Activated T-helper 17 cell treated with anti-CD3 and anti-CD28 coated beads, Interleukin-2, amount 50 U/mL, for 72 hours (primary cell): ENCODE measurements at places on chromosomes 12 and 14. TPM values are rescaled to one million over a fixed set of nuclear protein-coding genes. Genes with fewer than 3 reads are reported as not detected.

DNA sequence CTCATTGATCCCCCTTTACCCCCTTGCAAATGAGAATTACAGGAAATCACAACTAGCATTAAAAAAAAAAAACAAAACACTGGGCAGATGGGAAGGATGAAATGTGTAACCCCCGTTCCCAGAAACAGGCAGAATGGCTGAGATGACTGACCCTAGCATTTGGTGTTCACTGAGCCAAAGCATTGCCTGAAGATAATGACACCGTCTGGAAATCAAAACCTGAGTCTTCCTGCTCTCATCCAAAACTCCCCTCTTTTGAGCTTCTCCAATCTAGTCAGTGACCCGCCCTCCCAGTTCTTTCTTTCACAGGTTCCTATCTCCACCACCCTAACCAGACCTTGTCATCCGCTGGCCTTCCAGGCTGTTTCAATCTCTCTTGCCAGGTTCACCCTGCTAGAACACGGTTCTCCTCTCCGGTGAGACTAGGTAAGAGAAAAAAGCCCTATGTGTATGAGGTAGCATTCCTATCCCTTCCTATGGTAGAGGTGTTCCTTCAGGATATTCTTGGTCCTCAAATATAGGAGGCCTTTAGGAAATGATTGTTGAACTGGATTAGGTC is 21.3 kb downstream of the SUSD6 start:
- ATAC-seq: no peak

GRCh38 chr12:58081488-58081887 is 140.1 kb downstream of the ATP23 start:
- no peak for ATAC-seq

- peak; percentile 67 for ATAC-seq
Measured at GRCh38 chr14:56491299-56492285, 88.0 kb upstream of the TMEM260 start.

- ATAC-seq: no peak
Measured at GRCh38 chr14:25003537-25003936, 46.4 kb downstream of the STXBP6 start.

DNA sequence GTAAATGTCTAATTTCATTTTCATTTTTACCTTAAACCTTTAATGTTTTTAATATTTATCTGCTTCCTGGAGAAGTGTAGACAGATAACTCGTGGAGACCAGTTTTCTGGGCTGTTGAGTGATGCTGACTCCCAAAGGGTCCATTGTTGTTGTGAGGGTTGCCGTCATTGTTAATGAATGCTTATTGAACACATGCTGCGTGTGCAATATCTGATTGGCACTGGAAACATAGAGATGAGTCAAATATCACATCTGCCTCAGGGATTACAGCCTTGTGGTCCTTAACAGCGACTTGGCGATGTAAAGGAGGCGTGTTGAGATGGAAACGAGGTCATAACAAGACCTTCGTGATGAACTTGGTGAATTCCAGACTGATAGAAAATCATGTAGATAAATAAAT is 85.9 kb downstream of the FBXW8 start:
- no peak for ATAC-seq

DNA sequence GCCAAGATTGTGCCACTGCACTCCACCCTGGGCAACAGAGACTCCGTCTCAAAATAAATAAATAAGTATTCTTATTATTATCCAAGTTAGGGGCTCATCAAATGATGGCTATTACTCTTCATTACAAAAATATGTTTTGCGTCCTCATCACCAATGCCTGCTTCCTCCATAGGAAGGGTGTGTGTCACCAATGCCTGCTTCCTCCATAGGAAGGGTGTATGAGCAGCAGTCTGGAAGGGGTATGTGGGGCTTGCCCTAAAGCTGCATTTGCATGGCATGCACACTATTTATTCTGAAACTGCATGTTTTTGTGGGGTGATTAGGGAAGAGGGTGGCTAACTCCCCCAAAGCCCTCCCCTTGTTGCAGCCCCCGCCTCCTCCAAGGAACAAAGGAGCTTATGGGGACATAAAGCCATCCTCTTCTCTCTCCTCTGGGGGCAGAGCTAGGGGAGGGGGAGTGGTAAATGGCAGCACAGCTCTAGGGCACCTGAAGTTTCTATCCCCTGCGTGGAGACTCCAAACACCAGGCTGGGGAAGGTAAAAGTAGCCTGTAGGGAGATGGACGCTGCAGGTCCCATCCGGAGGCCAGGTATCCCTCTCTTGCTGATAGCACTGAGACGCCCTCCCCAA is 1.3 kb downstream of the CAMKK2 start:
- no peak for ATAC-seq

DNA sequence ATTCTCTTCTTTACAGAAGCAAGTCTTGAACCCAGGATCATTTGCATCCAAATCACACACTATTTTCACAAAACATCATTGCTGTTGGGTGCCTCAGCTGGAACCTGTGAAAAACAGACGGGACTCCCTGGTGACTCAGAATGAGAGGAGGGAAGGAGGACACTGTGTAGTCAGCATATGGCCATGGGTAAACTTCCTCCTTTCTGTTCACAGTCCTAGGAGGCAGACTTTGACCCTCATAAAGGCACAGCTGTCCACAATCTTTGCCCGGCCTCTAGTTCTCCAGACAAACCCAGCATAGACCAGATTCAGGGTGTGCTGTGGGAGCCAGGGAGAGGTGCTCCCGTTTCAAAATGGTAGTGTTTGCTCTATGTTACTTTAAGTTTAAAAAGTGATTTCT is 62.0 kb downstream of the DYRK2 start:
- peak; percentile 42 for ATAC-seq

- ATAC-seq: no peak
Measured at GRCh38 chr14:77199590-77199989, 18.0 kb downstream of the TMEM63C start.

DNA sequence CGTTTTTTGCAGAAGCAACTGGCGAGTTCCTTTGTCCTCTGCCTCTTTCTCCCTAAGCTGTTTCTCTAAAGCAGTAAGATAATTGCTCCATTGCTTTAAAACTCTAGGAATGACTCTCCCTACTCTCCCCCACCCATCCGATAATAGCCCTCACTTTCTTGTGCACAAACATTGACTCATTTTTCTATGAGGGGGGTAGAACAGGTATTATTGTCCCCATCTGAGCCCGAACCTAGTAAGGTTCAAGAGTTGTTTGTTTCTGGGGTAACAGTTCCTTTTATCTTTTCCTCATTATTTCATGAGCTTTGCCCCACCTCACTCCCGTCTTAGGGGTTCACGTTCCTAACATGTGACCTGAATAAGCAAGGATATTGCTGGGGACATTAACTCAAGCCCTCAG is 190.6 kb downstream of the EMP1 start:
- ATAC-seq: no peak

GRCh38 chr14:57871459-57872080 is 5.7 kb upstream of the SLC35F4 start:
- ATAC-seq: peak; percentile 48

- ATAC-seq: peak; percentile 96
Measured at GRCh38 chr14:73612339-73613045, at the start of gene ACOT6. ACOT6 (plus strand) TSS chr14:73612517; CDS start chr14:73612572, 55 bp downstream.

DNA sequence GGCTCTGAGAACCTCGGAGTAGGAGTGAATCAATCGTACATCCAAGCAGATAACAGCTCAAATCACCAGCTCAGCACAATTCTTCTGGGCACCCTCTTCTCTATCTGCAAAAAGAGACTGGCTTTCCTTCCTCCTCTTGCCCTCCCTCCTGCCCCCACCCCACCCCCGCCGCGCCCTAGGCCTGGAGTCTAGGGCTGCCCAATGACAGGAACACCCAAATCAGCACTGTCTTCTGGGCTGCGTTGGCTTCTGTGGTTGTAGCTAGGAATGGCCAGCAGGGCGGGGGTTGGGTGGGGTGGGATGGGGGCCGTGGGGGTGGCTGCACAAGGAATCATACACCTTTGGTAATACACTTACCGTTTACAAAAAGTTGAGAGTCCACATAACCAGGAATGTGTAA is 28.0 kb upstream of the TMCC3 start:
- no peak for ATAC-seq

DNA sequence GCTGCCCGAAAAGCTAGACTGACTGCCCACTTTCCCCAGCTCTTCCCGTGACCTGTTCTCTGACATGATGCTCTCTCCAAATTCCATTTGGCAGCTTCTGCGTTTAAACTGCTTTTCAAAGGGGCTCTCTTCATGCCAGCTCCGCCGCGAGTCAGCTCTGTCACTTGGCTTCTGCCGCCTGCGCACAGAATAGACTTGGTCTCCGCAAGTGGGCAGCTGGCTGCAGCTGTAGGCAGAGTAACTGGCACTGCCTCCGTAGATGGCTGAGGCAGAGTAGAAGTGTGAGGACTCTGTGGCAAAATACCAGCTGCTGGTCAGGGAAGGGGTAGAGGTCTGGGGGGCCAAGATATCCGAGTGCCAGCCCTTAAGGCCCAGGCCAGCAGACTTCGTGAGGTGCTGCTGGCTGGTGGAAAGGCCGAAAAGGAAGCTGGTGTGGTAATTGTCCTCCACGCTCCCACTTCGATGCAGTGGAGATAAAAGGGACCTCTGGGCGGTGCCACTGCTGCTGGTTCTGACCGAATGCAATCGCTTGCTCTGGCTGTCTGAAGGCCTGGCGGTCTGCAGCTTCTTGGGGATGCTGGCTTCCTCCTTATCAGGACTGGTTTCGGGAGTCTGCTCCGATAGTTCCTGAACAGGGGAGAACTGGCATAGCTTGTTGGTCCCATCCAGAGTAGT is 85.7 kb downstream of the DUSP16 start:
- no peak for ATAC-seq

DNA sequence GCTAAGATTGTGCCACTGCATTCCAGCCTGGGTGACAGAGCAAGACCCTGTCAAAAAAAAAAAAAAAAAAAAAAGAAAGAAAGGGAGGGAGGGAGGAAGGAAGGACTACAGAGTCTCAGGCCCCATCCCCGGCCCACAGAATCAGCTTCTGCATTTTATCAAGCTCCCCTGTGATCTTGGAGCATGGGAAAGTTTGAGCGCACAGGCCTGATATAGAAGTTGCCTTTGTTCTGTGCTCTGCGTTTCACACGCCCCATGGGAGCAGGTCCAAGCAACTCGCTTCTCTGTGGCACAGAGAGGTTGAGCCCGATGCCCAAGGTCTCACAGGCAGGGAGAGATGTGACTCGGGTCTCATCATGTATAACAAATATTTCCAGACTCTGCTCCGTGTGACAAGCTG is 101.8 kb downstream of the PHETA1 start:
- ATAC-seq: no peak

DNA sequence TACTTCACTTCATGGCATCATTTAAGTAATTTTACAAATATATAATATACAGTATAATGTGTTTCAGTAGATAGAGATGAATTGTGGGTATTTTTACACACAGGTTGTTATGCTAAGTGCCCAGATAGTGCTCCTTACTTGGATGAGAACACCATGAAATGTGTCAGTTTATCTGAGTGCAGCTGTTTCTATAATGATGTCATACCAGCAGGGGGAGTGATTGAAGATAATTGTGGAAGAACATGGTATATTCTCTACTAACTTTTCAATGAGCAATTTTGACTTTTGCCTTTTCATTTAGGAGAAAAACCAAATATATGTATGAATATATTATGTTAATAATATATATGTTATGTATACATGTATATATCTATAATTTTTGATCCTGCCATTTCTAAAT is 221.6 kb downstream of the LRRK2 start:
- no peak for ATAC-seq

- no peak for ATAC-seq
Measured at GRCh38 chr12:127482950-127483349, 784.0 kb upstream of the TMEM132C start.

DNA sequence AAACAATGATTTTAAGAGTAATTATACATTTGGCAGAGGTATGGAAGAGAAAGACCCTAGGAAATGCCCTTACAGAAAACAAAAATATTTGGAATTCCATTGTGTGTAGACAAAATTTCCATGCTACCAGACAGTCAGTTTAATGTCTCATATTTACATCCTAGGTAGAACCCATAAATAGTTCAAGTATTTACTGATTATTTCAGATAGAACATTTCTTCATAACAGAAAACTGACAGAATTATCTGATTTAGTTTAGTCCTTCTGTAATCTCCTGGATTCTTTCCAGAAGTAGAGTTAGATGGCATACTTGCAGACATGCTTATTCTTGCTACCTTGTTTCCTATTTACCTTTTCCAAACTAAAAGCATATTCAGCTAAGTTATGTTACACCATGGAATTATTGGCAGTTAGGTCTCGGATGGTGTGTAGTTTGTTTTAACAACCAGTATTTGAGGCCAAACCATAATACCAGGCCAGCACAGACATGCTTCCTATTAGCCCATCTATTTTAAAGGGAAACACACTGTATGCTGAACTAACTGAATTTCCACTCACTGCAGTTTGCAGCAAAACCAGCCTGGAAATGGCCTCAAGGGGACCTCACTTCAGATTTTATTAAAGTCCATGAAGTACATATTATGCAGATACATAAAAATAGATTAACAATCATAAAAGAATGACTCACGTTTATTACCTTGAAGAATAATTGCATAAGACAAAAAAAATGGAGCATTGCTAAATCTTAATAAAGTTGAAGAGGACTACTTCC is 126.6 kb upstream of the LRIG3 start:
- ATAC-seq: no peak

DNA sequence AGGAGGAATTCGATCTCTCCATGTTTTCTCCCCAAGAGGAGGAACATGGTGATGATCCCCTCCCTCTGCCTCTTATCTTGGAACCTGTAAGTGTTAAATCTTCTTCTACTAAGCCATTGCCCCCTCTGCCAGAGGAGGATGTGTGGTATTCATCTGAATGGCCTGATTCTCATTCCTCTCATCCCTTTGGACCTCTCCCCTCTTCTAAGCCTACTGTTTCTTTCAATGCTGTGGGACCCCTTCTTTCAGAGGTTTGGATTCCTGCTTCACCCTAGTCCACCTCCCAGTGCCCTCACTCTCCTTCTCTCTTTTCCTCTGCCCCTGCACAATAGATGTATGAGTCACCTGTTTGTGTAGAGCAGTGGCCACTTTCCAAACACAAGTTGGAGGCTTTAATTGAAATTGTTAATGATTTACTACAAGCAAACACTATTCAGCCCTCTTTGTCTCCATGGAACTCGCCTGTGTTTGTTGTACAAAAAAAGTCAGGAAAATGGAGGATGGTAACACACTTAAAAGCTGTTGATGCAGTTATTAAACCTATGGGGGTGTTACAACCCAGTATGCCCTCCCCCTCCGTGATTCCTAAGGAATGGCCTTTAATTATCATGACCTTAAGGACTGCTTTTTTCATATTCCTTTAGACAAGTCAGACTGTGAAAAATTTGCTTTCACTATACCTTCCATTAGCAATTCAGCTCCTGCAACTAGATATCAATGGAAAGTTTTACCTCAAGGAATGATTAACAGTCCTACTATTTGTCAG is 192.1 kb upstream of the ALG10B start:
- ATAC-seq: no peak

DNA sequence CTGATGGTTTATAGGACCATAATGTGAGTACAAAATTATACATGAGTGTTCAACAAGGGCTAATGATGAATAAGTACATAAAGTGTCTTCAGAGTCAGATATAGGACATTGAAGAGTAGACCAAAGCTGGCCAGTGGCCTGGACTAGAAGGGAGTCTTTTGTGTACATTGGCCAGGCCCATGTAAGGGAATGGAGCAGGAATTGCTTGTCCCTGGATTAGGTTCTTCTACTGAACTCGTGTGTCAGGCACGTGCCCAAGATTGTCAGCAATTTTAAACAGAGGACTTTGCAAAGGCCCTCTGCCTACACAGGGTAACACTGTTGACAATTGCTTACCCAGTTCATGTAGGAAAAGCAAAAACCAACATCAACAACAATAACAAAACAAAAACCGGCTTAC is 196.0 kb upstream of the SEL1L start:
- no peak for ATAC-seq

GALNT16 gene
- 0.06 TPM for total RNA-seq

SYCP3 gene
- 0.42 TPM for total RNA-seq

PIWIL1 gene
- total RNA-seq: not detected

KRT71 gene
- total RNA-seq: not detected
